ENCODE measurements at places on chromosomes 2 and 18.

DNA sequence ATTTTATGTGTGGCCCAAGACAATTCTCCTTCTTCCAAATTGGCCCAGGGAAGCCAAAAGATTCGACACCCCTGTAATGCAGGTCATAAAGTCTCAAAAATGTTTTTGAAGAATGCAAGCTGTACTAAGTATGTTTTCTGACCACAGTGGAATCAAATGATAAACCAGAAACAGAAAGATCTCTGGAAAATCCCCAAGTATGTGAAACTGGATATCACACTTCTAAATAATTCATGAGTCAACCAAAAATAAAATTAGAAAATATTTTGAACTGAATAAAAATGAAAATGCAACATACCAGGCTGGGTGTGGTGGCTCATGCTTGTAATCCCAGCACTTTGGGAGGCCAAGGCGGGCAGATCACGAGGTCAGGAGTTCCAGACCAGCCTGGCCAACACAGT, 34.1 kb upstream of the UBE2F start:
- DNase-seq: no peak

- DNase-seq: no peak
These were observed 58.2 kb downstream of the CAB39 start for GRCh38 chr2:230770804-230771203.

DNA sequence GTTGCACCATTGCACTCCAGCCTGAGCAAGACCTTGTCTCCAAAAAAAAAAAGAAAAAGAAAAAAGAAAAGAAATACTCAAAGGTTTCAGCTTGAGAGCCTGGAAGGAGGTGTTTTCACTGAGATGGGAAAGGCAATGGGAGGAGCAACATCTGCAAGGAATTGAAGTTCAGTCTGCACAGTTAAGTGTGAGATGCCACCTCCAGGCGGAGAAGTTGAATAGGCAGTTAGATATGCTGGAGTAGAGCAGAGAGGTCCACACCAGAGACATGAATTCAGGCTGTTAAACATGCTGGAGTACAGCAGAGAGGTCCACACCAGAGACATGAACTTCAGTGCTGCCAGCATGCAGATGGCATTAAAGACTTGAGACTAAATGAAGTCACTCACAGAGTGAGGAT, 41.4 kb upstream of the DTNB start:
- DNase-seq: no peak

DNA sequence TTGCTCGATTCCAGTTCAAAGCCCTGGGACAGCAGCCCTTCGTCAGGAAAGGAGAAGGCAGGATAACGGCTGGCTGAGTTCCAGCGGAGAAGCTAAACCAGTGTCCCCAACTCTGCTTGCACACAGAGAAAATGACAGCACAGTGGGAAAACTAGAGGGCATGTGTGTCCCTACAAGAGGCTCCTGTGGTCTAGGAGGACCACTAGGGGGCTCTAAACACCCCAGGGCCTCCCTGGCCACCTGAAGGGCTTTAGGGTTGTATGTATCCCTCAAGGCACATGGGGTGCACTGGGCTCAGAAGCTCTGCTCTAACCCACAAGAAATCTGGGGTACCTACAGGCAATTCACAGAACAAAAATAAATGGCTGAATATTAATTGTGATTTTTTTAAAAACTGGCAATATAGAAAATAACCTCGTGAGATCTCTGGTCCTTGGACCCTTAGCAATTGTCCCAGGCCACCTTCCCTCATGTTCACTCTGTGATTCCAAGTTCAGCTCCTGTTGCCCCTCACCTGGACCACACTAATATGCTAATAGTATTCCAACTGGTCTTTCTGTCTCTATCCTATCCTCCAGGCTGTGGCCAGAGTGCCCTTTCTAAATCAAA, 17.5 kb downstream of the STAT1 start:
- DNase-seq: peak; percentile 46

GRCh38 chr2:111661286-111661940, 222.6 kb downstream of the ANAPC1 start:
- DNase-seq: no peak

DNA sequence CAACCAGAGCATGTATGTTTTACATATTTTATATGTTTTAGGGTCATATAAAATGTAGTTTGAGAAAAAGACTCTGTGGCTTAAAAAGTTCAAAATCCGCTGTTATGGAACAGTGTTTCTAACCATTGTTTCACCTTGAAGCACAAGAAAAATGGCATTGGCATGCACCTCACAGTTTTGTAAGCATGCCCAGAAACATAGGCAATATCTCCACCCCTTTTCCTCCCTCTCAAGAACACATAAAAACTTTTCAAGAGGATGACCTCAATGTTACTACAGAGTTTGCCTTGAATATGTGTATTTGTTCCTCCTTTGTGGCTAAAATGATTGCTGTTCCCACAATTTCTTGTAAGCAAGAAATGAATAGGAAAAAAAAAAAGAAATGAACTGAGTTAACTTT, 29.3 kb upstream of the SLC40A1 start:
- DNase-seq: no peak

DNA sequence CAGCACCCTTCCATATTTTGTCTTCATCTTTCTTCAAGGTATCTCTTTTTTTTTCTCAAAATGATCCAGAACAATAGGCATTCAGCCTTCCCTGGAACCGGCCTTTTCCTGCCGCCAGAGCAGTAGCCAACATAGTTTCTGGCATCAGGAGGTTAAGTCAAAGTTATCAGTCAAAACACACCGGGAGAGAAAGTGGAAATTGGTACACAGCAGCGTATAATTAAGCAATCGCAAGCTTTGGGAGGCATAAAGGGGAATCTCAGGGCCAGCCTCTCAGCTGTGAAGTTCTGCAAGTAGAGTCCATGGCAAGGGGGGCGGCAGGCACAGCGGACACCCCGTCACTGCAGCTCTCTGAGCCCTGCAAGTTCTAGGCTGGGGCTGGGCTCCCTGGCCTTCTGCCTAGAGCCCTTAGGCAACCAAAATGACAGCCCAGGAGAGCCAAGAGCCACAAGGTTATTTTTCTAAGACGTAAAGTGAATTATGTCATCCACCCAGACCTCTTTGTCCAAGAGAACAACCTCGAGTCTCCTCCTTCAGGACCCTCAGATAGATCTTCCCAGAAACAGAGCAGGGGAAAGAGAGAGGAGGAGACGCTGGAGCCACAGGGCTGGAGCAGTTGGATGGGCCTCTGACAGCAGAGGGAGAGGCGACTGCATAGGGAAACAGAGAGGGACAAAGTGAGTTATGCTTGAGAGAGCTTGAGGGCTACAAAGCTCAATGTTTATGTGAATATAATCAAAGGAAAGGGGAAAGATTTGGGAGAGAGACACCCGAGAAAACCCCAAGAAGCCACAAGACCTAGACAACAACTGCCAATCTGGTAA, 114.7 kb downstream of the BCL2L11 start:
- no peak for DNase-seq

DNA sequence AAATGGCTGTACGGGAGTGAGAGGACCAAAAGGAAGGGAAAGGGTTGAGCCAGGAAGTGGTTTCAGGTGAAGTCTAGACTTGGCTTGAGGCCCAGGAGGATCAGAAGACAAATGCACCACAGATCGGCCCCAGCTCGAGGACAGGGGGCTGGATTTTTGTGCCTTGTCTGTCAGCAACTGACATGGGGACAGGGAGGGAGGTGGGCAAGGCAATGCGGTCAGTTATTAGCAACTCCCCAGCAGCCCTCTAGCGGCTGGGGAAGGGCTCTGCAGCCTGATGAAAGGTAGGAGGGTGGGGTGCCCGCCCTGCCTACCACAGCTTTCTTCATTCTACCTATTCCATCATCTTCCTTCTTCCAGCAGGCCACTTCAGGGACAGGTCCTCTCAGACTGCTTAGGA, 50.0 kb downstream of the CPO start:
- peak; percentile 11 for DNase-seq

GRCh38 chr18:78724214-78724914, 255.3 kb upstream of the SALL3 start:
- no peak for DNase-seq

DNA sequence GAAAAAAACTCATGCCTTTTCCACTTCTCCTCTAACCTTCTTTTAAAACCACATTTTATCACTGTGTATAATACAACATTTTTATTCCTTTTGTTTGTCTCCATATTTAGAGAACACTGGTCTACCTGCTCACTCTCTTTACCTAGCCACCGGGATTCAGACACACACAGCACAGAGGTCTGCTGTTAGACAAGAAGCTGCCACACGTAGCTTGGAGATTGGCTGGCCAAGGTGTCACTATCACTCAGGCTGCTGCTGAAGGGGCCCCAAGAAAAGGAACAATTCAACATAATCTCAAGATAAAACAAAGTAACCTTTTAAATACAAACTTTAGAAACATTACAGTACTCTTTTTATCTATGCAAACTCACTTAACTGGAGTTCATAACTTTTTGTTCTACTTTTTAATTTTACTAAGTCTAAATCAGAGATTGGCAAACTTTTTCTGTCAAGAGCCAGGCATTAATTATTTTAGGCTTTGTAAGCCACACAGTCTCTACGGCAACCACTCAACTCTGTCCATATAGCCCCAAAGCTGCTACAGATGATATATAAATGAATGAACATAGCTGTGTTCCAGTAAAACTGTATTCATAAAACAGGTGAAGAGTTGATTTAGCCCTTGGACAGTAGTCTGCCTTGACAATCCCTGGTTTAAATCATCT, 25.8 kb downstream of the FEZ2 start:
- DNase-seq: no peak
